ENCODE measurements at places on chromosomes 1 and 21.
A peak's percentile ranks its signal among the peaks of the same experiment; 100 is the strongest.

- no peak for DNase-seq
Measured at GRCh38 chr1:111332190-111332589, 41.5 kb downstream of the CHIA start.

DNA sequence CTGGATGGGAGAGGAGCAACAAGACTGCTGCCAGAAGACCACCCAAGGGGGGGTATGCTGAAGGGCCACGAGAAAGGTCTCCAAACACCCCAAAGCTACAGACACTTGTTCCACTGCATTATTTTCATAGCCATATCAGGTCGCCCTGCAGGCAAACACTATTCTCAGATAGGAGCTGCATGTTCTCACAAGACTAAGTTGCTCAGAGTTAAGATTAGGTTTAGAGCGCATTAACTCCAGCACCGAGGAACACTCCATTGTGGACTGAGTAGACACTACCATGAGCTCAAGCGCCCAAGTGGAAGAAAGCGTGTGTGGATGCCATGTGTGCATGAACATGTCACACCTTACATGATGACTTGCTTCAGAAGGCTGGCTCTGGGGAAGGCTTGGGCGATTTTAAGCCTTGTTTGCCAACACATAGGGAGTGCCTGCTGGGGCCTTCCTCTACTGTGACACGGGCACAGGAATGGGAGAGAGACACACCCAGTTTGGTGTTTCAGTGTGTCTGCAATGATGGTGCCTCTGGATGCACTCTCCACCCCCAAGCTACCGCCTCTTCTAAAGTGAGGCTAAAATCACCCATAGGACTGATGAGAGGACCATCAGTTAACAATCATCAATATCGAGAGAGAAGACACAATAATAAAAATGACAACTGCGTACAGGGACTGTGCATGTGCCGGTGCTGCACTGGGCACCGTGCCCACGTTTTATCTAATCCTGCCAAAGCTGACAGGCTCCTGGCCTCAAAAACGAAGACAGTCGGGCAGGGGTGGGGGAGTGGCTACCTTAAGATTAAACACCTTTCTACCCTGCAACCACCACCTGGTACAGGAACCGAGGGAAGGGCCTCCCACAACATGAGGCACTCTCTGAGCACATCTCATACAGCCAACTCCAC lies 34.9 kb downstream of the SSBP3 start:
- no peak for DNase-seq

GRCh38 chr21:18722193-18722592 lies 318.6 kb upstream of the TMPRSS15 start:
- DNase-seq: no peak

- no peak for DNase-seq
Measured at GRCh38 chr1:234119431-234119830, 215.0 kb downstream of the SLC35F3 start.

DNA sequence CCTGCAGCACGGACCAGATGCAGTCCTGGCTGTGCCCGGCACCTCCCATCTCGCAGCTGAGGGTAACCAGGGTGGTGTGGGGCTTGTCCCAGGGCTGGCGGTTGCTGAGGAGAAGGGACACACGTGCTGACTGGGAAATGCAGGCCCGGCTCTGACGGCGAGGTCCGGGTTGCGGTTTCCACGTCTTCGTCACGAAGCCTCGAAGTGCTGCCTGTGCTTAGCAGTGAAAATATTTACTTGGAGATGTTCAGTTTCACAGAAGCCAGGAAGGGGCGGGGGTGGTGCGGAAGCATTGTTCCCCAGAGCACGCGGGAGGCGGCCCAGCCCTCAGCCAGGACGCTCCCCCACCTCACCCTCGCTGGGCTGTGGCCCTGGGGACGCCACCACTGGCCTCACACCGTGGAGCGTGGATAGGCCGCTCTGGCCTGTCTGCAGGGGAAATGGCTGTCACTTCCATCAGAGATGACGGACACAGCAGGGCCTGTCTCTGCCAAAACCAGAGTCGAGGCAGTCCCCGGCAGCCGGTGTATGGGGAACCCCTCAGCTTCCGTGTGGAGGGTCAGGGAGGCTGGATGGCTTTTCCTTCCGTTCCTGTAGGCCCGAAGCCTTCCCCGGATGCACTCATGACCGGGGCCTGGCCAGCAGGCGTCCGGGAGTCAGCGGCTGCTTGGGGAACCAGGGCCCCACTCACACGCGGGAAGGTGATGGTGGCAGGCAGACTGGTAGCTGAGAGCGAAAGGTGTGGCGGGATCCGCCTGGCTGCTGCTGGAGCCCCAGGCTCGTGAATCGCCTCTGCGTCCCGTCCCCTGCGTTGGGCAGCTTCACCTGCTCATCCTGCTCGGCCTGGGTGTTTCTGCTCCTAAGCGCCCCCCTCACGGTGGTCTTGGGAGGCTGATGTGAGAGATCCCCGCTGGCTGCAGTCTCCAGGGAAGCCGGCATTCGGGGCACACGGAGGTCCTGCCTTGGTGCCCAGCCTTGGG lies 14.7 kb upstream of the POFUT2 start:
- peak; percentile 86 for DNase-seq

DNA sequence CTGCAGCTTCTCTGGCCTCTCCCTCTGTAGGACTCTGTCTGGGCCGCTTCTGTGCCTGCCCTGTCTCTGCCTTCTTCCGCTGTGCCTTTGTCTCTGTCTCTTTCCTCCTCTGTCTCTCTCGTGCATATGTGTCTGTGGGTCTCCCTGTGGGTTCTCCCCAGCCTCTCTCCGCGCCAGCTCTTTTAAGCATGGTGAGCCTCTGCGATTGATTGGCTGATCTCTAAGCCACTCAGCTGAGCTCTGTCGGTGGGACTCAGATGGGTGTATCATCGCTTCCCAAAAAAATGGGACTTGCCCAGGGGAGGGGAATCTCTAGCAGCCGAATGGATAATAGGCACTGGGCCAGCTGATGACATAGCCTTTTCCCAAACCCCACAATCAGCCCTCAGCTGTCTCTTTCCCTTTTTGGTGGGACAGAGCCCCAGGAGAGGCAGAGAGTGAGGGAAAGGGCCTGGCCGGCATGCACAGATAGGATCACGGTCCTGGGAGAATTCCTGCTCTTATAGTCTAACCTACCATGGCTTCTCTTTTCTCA lies at the start of gene ADAMTS4:
ADAMTS4 (minus strand) TSS at position 158 of the 535 bp plus-strand sequence. CDS start 427 bp downstream, outside the sequence.
- peak; percentile 91 for DNase-seq

GRCh38 chr1:83999316-83999819 lies 436 bp upstream of the TTLL7 start:
- peak; percentile 88 for DNase-seq

GRCh38 chr1:155193275-155193990 lies 14.3 kb downstream of the THBS3 start:
- peak; percentile 92 for DNase-seq

DNA sequence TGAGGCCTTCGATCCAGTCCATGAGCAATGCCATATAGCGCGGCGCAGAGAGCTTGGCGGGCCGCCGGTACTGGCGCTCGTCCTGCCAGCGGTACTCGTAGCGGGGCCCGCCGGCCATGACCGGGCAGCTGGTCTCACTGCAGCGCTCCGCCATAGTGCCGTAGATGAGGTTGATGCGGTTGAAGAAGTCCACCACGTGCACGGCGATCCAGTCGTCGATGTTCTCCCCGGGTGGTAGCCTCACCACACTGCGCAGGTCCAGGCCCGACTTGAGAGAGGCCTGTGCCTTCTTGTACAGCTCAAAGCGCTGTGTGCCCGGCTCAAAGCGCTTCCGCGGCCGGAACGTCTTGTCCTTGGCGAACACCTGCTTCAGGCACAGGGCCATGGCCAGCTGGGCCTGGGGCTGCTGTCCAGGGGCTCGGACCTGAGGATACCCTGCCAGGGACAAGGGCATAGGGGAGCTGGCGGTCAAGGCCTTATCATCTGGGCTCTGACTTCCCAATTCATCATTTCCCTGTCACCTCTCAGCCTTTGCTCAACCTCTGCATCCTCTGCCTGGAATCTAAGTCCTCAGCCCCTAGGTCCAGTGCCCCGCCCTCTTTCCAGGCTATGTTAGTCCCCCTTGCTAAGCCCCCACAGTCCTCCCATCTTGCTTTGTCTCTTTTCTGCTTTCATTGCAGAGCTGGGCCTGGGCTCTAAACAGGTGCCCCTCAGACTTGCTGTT lies 3.5 kb downstream of the MOB3C start:
- DNase-seq: peak; percentile 73

GRCh38 chr1:76892675-76893074 lies 25.4 kb downstream of the ST6GALNAC5 start:
- no peak for DNase-seq

DNA sequence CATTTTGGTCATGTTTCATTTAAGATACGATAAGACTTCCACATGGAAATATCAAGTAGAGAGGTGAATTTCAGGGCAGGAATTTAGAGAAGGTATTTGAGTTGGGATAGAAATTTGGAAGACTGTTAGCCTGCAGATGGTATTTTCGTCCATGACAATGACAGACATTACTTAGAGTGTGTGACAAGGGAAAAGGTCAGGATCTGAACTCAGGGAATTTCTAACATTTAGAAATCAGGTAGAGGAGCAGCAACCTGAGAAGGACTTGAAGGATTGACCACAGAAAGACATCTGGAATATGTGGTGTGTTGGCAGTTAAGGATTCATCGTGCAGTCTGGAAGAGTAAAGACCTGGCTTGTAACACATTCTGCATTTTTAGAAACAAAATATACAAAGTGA lies 57.9 kb downstream of the RABGAP1L start:
- no peak for DNase-seq

- no peak for DNase-seq
Measured at GRCh38 chr1:79398501-79398900, 392.0 kb upstream of the ADGRL4 start.

DNA sequence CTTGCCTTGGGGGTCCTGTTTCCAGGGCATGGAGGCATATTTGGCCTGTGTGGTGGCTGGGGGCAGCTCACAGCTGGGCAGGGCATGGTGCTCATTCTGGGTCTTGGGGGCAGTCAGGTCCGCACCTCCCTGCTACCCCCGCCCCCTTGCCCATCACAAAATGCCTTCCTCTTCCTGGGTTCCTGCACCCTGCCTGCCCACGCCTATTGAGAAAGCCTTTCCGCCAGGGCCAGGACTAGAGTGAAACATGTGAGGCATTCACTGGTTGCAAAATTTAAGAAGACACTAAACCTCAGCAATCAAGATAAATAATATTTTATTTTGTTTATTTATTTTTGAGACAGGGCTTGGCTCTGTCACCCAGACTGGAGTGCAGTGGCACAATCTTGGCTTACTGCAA lies 19.7 kb downstream of the PTAFR start:
- DNase-seq: no peak

DNA sequence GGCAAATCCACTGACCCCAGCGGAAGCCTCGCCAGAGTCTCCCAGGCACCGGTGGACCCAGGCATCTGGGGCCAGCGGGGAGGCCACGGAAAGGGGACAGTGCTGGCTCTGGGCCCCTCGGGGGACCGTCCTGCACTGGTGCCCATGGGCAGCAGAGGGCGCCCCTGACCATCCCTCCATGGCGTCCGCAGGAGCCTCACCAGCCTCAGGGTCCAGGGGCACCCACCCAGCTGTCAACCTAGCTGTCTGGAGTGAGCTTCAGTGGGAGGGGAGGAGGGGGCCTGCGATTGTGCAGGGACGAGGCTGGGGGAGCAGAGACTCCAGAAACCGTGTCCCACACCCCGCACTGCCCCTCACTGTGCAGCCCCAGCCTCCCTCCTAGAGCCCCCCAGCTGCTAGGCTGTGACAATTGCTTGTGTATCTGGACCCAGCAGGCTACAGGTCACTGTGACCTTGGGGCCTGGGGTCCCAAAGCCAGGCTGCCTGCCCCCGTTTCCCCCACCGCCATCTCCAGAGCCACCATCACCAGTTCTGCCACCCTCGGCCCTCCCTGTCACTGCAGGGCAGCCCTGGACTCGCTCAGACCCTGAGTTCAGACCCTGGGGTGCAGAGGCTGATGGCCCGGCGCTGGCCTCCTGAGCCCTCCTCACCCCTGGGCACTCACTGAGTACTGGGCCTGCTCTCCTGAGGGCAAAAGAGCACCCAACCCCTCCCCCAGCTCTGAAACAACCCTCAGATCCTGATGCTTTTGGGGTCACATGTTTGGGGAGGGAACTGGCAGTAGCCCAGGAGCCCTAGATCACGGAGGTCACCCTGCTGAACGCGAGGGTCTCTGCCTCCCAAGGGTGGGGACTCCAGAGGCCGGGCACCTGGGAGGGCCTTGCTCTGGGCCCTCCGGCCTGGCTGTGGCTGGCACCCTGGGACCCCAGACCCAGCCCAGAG lies 10.6 kb upstream of the COL6A1 start:
- peak; percentile 81 for DNase-seq

GRCh38 chr1:224727351-224728289 lies 111.5 kb downstream of the CNIH3 start:
- no peak for DNase-seq

DNA sequence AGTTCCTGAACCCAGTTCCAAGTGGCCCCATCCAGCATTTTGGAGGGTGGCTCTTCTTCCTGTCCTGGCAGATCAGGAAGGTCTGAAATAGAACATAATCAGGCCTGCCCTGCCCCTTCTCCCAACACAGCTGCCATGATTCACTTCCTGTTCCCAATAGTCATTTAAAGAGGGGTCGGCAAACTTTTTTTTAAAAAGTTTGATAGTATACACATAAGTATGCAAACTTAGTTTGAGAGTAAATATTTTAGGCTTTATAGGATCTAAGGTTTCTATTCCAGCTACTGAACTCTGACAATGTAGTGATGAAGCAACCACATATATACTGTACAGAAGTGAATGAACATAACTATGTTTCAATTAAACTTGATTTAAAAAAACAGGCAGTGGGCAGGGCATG lies 66.4 kb downstream of the LUZP1 start:
- DNase-seq: no peak

GRCh38 chr1:235093696-235094592 lies 34.7 kb downstream of the TOMM20 start:
- DNase-seq: no peak

DNA sequence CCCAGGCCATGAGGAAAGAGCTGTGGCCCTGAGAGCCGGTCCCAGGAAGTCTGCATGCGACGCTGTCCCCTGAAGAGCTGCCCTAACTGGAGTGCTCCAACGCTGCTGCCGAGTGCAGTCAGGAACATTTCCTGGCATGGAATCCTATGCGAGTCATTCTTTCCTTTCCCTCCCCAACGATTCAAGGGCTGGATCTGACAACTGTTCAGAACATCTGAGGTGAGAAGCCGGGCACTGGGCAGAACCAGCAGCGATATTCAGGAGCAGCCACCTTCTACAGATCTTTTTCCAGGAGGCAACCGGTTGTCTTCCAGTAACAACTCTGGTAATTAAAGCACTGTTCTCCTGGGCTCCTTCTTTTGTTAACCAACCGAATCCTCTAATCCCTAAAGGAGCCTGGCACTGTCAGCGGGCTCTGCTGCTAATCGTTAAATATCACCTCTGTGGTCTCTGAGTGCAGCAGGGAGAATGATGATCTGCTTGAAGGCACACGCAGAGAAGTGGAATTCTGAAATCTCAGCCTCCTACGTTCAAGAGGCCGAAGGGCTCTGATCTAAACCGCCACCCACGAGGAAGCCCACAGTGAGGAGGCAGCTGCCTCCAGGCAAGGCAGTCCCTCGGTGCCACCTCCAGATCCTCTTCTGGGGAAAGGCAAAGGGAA lies 55.8 kb downstream of the SLC45A1 start:
- DNase-seq: peak; percentile 92

GRCh38 chr1:32773018-32773763 lies 44.0 kb downstream of the YARS1 start:
- peak; percentile 83 for DNase-seq

DNA sequence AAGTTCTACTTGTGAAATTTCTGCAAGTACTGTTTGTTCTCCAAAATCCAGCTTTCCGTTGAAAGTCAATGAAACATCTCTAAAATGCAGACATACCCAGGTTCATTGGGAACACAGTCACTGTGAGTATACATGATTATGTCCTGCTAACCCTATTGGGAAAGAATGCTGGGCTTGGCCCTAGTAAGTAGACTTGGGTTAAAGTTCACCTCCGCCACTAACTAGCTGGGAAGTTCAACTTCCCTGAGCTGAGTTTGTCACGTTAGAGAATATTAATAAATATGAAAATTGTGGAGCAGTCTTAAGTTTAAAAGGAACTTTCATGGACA lies 10.5 kb upstream of the PGD start:
- no peak for DNase-seq

- no peak for DNase-seq
Measured at GRCh38 chr1:66624412-66625060, 90.6 kb downstream of the SGIP1 start.

Data from coronary artery (tissue), 2 donors.